Thoracic aorta endothelial cell (primary cell): ENCODE measurements at places on chromosomes 3 and 15. TPM values are rescaled to one million over a fixed set of nuclear protein-coding genes. Genes with fewer than 3 reads are reported as not detected.

The PTX3 gene
- total RNA-seq: 510 and 684 TPM in 2 replicates

The OXSM gene
- total RNA-seq: 12.1 and 14.4 TPM in 2 replicates

The HIGD2B gene
- not detected in 2 replicates for total RNA-seq

The ONECUT1 gene
- not detected in 2 replicates for total RNA-seq

The GPR62 gene
- 0.07 TPM in 1 of 2 replicates, not detected in the other for total RNA-seq

The HTD2 gene
- 6.3 and 8.1 TPM in 2 replicates for total RNA-seq

The SENP8 gene
- total RNA-seq: 1.1 and 1.9 TPM in 2 replicates

The FANCD2OS gene
- not detected in 2 replicates for total RNA-seq

The HMCES gene
- total RNA-seq: 17.4 and 26.3 TPM in 2 replicates

The TM4SF1 gene
- total RNA-seq: 845 and 906 TPM in 2 replicates

The LRRN1 gene
- 0.07 TPM in 1 of 2 replicates, not detected in the other for total RNA-seq

The SLC24A5 gene
- 0.07 TPM in 1 of 2 replicates, not detected in the other for total RNA-seq

The GAP43 gene
- total RNA-seq: not detected in 2 replicates

The OR5H2 gene
- total RNA-seq: not detected in 2 replicates

The SLC22A13 gene
- 0.22 and 0.27 TPM in 2 replicates for total RNA-seq

The CNTN3 gene
- total RNA-seq: 1.1 and 2.3 TPM in 2 replicates

The ZNF774 gene
- total RNA-seq: 1.5 and 5.3 TPM in 2 replicates

The CLEC3B gene
- total RNA-seq: not detected in 2 replicates

The ECE2 gene
- not detected in 2 replicates for total RNA-seq

The CPN2 gene
- not detected in 2 replicates for total RNA-seq

The CLRN1 gene
- not detected in 2 replicates for total RNA-seq

The TRIM71 gene
- total RNA-seq: not detected in 2 replicates

The IL12A gene
- total RNA-seq: 0.65 and 0.80 TPM in 2 replicates

The SEMA3G gene
- 4.0 and 9.8 TPM in 2 replicates for total RNA-seq

The ACAP2 gene
- total RNA-seq: 87.0 and 92.3 TPM in 2 replicates

The SH2D7 gene
- total RNA-seq: under 0.01 TPM in 1 of 2 replicates, not detected in the other
